ENCODE measurements at places on chromosomes 2 and 18.

DNA sequence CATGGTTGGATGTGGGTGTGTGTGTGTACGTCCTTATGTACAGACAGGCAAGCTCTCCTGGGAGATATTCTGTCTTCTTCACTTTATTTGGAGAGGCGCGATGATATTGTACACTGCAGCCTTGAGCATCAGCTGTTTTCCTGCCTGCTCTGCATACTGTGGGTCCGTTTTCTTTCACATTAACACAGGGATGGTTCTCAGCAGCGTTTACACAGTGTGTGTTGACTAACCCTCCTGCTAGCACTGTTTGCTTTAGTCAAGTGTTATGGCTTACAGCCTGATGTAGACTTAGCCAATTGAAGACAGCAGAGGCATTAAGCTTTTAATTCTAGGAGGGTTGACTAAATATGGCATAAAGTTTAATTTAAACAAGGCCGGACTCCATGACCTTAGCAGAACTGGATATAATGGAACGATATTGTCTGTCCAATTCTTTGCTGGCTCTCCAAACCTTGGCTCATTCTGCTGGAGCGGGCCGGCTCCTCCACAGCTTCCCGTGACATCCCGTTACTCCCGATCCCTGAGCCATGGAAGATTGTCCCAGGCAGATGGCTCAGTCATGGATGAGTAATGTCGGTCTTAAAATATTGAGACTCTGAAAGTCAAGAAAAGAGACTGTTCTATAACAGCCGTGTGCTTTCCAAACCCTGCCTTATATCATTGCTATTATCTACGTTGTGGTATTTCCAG is 134.7 kb downstream of the TPGS2 start:
- DNase-seq = no peak

GRCh38 chr2:8219631-8220355 is 462.1 kb upstream of the ID2 start:
- no peak for DNase-seq

- no peak for DNase-seq
Observed at GRCh38 chr2:107681936-107682335, 144.8 kb upstream of the RGPD4 start.

DNA sequence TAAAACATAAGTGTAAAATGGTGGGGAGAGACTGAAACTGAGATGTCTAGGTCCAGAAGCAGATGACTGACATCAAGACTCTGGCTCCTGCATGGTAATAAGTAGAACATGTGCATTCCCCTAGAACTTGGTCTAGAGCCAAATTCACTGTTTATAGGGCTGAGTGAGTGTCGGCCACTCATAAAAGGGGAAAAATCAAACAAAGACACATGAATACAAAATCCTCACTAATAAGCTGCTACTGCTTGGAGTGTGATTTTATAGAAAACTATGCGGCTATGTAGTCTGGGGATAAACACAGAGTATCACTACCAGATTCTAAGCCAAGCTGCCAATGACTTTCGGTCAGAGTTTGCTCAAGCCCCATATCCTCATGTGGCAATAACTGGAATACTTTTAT is 1080.8 kb upstream of the DDX18 start:
- no peak for DNase-seq

- no peak for DNase-seq
Observed at GRCh38 chr2:37880551-37880950, 44.5 kb upstream of the RMDN2 start.

DNA sequence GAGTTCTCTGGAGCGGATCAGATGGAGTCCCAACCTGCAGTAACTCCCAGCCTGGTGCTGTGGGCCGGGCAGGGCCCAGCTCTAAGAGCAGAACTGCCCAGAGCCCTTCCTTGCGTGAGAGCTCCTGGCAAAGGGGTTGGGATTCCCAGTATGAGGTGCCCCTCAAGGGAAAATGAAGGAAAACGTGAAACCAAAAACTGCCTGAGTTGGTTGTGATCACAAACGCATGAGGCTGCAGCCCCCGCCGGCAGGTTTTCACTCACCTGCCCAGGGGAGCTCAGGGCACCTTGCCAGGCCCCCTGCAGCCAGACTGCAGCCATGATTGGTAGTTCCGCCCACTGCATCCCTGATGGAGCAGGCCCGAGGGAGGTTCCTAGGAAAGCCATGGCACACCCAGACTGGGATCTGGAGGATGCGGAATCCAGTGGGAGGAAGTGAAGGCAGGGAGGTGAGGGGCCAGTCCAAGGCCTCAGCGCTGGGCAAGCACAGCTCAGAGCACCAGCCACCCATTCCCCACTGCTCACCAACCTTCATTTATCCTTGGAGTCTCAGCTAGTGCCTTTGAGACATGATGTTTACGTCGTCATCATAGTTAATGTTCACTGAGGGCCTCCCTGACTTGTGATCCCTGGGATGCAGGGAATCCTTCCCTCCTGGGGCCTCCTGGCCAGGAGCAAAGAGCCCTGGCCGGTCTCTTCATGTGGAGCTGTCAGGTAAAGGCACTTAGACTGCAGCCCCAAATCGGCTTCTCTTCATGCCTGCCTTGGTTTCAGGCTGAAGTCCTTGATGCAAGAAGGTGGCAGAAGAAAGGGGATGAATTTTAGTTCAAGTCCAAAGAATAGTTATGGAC is 103.2 kb downstream of the INHBB start:
- no peak for DNase-seq

GRCh38 chr2:230218421-230218820 is 1.4 kb downstream of the SP110 start:
- no peak for DNase-seq

DNA sequence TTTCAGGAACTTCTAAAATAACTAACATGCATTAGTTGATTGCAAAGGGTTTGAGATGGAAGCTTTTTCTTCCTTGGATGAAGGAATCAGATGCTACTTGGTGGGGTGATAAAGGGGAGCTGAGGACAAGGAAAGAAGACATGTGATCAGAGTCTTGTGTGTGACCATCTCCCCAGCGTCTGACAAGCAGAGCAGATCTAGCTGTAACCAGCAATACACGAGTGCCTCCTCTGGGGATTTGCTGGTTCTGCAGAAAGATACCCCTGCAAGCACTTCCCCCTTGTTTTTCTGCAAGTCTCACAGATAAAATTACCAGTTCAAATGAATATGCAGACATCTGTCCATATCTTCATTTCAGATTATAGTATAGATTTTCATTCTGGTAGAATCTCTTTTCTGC is 2.7 kb downstream of the CDH7 start:
- no peak for DNase-seq

DNA sequence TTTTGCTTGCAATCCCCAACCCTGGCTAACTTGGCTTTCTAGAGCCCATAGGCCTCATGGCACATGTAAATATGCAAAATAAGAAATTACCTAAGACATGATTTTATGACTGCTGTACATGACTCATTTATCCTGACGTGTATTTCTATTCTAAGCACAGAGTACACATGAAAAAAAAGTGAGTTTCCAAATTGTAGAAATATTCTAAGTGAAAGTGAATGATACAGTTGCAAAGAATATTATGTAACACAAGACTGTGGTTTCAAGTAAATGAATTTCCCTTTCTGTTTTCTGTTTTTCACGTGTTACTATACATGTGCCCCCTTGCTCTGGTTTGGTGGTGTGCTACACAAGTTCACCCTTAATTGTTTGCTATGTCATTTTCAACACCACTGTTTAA is 162.4 kb downstream of the LRP1B start:
- no peak for DNase-seq

GRCh38 chr2:72933646-72934151 is 16.4 kb downstream of the EMX1 start:
- DNase-seq = no peak

- no peak for DNase-seq
Observed at GRCh38 chr2:105578166-105578565, 166.5 kb upstream of the NCK2 start.

- DNase-seq = no peak
Observed at GRCh38 chr2:176544991-176545956, 276.0 kb downstream of the MTX2 start.

DNA sequence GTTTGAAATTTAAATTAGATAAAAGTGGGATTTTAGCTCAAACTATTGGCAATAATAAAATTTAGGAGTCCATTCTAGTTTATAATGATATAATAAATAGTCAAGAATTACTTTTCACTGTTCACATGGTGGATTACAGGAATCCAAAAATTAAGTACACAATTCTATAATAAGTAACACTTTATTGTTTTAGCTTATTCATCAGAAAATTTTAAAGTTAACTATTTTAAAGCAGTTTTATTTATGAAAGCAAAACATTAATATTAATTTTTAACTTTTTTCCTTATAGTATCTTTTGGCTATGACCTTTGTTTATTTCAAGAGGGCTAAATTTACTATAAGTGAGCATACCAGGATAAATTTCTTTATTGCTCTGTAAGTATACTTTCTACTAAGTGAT is 11.4 kb downstream of the SPDYA start:
- no peak for DNase-seq

- DNase-seq = no peak
Observed at GRCh38 chr2:184971546-184972068, 373.3 kb downstream of the ZNF804A start.

DNA sequence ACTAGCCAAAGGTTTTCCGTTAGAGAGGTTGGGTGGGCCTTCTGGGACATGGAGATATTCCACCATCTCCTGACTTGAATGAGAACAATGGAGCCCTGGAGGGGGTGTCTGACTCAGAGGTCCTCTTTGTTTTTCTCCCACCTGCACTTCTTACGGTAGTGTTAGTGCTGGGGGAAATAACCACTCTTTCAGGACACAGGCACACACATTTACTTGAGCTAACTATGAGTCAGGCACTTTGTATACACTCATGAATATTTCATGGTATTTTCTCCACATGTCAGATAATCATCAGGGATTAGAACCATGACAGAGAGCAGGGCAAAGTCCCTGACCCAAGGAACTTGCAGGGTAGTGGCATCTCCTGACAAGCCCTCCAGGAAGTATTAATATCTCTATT is 439.1 kb downstream of the TSN start:
- no peak for DNase-seq

DNA sequence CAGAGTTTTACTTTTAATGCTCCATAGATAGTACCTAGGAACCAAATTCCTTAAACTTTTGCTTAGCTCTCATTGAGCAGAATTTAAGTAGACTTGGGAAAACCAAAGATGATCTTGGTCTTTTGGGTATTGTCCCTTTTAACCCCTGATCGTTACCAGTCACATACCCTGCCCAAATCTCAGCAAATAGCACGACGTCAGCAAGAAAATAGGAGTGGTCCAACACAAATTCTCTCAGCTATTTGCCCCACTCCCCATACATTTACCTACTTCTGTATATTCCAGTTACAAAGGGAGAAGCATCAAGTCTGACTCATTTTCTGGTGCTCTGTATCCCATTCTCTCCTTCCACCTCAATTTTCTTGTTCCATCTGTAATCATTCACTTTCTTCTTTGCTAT is 387.3 kb downstream of the CCDC85A start:
- DNase-seq = no peak

- no peak for DNase-seq
Observed at GRCh38 chr2:10532638-10533101, 84.5 kb upstream of the ODC1 start.

GRCh38 chr2:208488686-208489564 is 82.3 kb downstream of the PTH2R start:
- DNase-seq = no peak

- no peak for DNase-seq
Observed at GRCh38 chr2:59204040-59204439, 962.9 kb upstream of the FANCL start.

DNA sequence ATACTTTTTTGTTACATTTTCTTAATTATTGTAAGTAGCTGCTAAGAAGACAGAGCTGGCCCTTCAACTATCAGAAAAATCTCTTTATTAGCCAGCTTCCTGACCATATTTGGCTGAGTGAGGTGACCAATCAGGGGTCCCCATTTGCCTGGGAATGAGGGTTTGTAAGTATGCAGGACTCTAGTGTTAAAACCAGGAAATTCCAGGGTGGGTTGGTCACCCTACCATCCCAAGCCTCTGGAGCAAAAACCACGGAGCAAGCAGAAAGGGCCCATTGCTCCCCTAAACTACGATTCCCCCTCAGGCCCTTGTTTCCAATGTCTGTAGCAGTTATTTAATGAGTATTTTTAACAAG is 165.6 kb upstream of the NCKAP5 start:
- no peak for DNase-seq

GRCh38 chr2:173397539-173397938 is 42.9 kb downstream of the CDCA7 start:
- no peak for DNase-seq

DNA sequence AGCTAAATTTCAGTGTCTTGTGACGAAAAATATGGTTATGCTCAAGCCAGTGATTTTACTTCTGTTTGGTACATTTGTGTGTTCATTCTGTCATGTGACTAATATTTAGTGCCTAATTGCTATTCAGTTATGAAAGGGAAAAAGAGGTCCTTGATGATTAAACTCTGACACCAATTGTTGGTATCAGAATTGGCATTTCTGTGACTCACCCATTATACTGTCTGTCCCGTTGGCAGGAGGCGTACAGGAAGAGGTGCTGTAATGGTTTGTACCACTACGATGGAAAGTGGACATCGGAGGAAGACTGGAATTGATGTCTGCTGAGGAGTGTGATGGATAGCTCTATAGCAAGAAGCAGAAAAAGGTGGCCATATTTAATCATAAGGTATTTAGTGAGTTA is 310.4 kb upstream of the CCDC68 start:
- no peak for DNase-seq

GRCh38 chr2:68577183-68577582 is 66.2 kb upstream of the PROKR1 start:
- DNase-seq = no peak

DNA sequence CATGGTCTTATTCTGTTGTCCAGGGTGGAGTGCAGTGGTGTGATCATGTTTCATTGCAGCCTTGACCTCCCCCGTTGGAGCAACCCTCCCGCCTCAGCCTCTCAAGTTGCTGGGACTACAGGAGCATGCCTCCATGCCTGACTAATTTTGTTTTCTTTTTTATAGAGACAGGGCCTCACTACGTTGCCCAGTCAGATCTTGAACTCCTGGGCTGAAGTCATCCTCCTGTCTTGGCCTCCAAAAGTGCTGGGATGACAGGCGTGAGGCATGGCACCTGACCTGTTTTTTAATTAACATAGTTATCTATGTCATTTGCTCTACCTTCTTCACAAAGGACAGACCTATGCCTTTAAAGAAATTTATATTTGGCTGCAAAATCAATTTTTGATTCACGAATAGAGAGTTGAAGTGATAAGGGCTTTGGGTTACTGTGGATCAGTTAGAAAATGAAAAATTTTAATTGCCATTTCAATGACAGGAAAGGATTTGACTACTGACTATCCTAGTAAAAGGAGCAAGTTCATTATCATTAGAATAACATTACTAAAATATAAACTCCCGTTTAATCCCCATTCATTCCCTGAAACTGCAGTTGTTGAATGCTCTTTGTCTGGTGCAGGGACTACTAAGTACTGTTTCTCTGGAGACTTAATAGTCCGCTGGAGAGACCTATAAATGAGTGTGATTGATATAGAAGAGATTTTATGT is 3.7 kb downstream of the RNF138 start:
- DNase-seq = no peak

DNA sequence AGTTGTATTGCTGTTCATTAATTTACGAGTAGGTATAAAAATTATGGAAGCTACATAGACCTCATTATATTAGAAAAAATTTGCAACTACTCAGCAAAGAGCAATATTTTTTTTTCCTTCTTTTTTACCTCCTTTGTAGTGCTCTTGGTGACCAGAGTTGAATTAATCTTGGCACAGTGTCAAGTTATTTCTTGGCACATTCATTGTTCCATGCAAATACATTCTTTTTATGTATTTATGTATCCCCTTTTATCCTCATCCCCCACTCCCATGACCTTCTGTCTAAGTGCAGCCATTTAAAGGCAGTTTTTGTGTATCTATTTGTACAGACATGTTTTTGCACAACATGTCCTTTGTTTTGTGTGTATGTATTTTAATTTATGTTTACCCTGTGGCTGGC is 224.5 kb downstream of the CCDC102B start:
- DNase-seq = no peak

All from forelimb muscle (tissue), 1 donor.